Stimulated activated CD4-positive, alpha-beta T cell treated with anti-CD3 and anti-CD28 coated beads, Interleukin-4, amount 100 ng/mL, for 24 hours (primary cell): ENCODE measurements at places on chromosomes 4 and X.
A peak's percentile ranks its signal among the peaks of the same experiment; 100 is the strongest.

DNA sequence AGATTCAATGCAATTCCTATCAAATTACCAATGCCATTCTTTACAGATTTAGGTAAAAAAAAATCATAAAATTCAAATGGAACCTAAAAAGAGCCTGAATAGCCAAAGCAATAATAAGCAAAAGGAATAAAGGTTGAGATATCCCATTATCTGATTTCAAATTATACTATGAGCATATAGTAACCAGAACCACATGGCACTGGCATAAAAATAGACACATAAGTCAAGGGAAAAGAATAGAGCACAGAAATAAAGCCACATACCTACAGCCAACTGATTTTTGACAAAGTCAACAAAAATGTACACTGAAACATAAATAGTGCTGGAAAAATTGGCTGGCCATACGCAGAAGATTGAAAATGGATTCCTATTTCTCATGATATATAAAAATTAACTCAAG, 853.7 kb downstream of the FAT4 start:
- no peak for DNase-seq

GRCh38 chrX:154734061-154734781, 16.7 kb downstream of the GAB3 start:
- no peak for DNase-seq

- no peak for DNase-seq
These were observed at the start of gene STATH for GRCh38 chr4:69995526-69996016. STATH (plus strand) TSS chr4:69995966; CDS start chr4:69998438, 2,472 bp downstream.

- DNase-seq, result no peak
These were observed 89.8 kb downstream of the FBXO8 start for GRCh38 chr4:174193438-174194374.

- DNase-seq, result no peak
These were observed 40.3 kb downstream of the PPM1K start for GRCh38 chr4:88244056-88244455.

DNA sequence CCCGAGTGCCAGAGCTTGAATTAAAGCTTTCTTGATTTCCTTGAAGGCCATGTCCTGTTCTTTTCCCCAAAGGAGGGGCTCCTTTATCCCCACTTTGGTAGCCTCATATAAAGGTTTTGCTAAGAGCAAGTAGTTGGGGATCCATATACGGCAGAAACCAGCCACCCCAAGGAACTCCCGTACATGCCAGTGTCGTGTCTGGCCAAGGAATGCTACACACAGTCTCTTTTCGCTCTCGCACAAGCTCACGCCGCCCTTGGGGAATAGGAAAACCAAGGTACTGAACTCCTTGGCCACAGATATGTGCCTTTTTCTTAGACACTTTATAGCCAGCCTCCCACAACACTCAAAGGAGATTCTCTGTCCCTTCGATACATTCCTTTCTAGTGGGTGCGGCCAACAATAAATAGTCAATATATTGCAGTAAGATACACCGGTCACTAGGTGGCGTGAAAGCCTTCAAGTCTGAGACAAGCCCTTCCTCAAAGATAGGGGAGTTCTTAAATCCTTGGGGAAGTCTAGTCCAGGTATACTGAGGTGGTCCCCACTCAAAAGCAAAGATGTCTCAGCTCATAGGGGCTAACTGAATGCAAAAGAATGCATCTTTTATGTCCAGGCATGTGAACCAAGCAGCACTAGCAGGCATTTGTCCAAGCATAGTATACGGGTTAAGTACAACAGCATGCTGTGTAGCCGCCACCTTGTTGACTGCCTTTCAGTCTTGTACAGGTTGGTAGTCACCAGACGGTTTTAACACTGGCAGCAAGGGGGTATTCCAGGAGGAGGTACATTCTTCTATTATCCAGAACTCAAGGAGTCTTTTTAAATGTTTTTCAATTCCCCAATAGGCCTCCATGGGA, 57.8 kb upstream of the XAGE1B start:
- peak; percentile 24 for DNase-seq

DNA sequence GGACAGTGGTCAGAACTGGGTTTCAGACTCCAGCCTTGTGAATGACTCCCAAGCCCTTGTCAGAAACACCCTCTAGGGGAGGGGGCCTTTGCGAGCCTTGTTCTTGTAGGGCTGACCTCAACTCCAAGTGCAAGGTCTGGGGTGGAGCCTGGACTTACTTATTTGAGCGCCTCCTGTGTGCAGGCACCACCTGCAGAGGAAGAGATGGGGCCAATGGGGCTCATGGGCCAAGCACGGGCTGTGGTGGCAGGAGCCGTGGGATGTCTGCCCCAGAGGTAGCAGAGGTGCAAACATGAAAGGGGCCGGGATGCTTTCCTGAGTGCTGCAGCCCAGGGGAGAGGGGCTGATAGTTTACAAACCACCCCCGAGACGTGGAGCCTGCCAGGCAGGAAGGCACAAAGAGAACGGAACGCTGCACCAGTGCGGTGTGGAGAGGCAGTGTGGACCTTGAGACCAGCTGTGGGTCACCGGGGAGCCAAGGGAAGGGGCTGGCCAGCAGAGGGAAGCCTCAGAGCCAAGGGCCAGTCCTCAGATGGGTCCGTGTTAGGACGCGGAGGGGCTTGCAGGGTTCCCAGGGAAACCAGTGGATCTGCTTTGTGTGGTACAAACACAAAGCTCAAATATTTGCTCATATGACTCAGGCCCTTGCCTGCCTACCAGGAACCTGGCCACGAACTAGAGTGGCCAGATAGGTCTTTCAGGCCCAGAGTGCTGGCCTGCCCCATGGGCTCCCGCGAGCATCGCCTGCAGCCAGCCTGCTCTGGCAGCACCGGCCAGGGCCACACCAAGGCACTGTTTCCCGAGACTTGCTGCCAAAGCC, 8.7 kb upstream of the TADA2B start:
- no peak for DNase-seq

- no peak for DNase-seq
These were observed 20.0 kb upstream of the EFNB1 start for GRCh38 chrX:68808686-68809357.

DNA sequence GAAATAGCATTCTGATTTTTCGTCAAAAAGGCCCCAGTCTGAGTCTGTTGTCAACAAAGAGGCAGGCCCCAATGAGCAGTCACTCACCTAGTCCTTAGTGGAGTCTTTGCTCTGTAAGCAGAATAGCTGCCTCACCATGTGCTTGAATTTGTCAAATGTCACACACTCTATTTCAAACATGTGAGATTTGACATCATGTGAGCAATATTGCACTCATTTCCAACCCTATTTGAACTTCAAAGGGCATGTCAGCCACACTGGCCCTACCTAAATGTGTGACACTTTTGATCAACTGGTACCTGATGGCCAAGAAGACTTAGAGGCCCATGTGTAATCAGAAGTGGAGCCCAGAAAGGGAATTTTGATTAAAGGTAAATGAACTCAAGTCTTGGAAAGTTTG, 59.4 kb upstream of the PLAC1 start:
- DNase-seq, result no peak

- DNase-seq, result no peak
These were observed 3.6 kb downstream of the IL9R start for GRCh38 chrX:156001001-156001666.

DNA sequence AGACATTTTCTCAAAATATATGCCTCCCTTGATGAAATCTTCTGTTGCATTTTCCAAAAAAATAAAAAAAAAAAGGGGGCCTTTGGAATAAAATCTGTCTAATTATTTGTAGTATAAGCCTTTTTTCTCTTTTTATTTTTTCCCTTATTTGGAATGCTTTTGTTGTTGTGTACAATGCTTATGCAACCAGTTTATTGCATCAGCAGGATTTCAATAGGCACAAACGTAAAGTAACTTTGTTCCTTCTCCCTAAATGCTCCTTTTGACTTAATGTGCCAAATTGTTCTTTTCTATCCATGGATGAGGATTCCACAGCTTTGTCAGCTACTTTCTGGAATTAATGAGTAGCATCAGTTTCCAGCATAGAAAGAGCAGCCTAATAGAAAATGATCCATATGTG, 59.6 kb upstream of the HPGD start:
- DNase-seq, result no peak

- no peak for DNase-seq
These were observed 25.7 kb upstream of the BCORL1 start for GRCh38 chrX:129956765-129957164.

- no peak for DNase-seq
These were observed 54.8 kb downstream of the CCDC149 start for GRCh38 chr4:24858026-24858425.

GRCh38 chr4:149549911-149550310, 265.7 kb downstream of the IQCM start:
- no peak for DNase-seq

- DNase-seq, result no peak
These were observed 19.8 kb upstream of the SGMS2 start for GRCh38 chr4:107804956-107805355.

GRCh38 chr4:180828455-180829018, 1414.7 kb upstream of the TENM3 start:
- DNase-seq, result no peak

GRCh38 chrX:6052111-6052745, 176.4 kb downstream of the NLGN4X start:
- DNase-seq, result no peak

DNA sequence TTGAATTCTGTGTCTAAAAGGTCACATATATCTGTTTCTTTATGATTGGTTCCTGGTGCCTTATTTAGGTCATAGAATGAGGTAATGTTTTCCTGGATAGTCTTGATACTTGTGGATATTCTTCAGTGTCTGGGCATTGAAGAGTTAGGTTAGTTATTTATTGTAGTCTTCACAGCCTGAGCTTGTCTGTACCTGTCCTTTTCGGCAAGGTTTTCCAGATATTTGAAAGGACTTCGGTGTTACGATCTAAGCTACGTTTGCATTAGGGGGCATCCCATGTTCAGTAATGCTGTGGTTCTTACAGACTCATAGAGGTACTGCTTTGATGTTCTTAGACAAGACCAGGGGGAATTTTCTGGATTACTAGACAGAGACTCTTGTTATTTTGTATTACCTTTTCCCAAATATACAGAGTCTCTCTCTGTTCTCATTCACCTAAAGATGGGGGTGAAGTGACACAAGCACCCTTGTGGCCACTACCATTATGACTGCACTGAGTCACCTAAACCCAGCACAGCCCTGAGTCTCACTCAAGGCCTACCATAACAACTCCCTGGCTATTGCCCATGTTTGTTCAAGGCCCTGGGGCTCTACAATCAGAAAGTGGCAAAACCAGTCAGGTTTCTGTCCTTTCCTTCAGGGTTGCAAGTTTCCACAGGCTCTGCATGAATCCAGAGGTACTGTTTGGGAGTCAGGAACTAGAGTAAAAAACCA, 30.1 kb upstream of the CYSLTR1 start:
- no peak for DNase-seq

DNA sequence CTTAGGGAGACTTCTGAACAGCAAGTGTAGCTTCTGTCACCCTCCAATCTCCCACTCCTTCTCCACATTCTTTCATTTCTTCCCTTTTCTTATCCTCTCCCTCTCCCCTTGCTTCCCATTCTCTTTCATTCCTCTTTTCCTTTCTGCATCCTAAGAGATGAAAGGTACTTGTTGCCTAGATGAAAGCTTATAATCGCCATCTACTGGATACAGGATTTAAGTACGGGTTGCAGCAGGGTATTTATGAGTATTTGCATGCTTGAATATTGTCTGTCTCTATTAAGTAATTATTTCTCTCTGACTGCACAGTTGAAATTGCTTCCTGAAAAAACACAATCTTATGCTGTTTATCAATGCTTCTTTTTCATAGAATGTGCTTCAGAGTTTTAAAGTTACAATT, 174.0 kb upstream of the TENT5D start:
- no peak for DNase-seq

- DNase-seq, result no peak
These were observed 162.2 kb downstream of the BCOR start for GRCh38 chrX:39935411-39936064.

DNA sequence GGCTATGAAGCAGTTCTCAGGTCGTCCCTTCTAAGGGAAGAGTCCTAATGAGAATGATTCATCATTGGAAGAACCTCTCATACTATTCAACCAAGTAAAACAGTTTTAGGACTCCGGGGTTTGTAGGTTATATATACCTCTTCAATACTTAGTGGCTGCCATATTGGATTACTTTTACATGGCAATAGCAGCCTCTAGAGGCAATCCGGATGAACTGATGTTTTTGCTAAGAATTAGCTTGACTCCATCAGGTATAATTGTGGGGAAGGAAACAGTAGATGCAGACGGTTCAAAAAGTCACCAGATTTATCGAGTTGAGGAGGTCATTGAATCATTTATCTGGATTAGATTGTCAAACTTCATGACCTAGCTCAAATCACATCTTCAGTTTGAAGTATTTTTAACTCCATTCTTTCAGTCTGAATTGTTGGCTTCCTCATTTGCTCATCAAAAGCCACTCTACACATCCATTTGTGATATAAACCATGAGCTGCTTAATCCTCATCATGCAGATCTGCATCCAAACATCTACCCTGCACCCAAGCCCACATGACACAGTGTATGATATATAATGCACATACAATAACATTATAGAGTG, 28.4 kb downstream of the GUCY1B1 start:
- no peak for DNase-seq

GRCh38 chrX:112731793-112732192, 52.1 kb upstream of the LHFPL1 start:
- no peak for DNase-seq

- DNase-seq, result no peak
These were observed 11.3 kb downstream of the RASSF6 start for GRCh38 chr4:73608689-73609594.

- DNase-seq, result no peak
These were observed 11.6 kb upstream of the MND1 start for GRCh38 chr4:153332936-153333335.

- DNase-seq, result no peak
These were observed 144.5 kb upstream of the DIAPH2 start for GRCh38 chrX:96540111-96540631.

GRCh38 chr4:164943192-164943591, 34.3 kb downstream of the TRIM61 start:
- no peak for DNase-seq

DNA sequence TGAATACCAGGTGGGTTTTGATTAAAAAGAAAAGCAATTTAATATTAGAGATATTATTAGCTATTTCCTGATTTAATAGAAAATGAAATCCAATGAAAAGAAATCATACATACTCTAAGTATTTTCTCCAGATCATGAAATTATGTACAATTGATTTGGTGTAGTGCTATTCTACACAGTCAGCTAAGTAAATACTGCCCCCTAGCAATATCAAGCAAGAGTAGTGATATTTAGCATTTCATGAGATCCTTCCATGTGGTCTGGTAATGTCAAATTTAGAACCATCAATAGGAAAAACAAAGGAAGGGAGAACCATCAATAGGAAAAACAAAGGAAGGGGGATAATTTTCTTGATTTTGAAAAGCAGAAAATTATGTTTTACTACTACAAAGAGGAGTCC, 114.6 kb downstream of the TBCK start:
- DNase-seq, result no peak

- DNase-seq, result no peak
These were observed 30.1 kb downstream of the TEX13A start for GRCh38 chrX:105190252-105190853.

GRCh38 chrX:107721966-107722707, 53.5 kb downstream of the TSC22D3 start:
- no peak for DNase-seq
